Epithelial cell of prostate (primary cell): ENCODE measurements at places on chromosomes 1 and 21.

DNA sequence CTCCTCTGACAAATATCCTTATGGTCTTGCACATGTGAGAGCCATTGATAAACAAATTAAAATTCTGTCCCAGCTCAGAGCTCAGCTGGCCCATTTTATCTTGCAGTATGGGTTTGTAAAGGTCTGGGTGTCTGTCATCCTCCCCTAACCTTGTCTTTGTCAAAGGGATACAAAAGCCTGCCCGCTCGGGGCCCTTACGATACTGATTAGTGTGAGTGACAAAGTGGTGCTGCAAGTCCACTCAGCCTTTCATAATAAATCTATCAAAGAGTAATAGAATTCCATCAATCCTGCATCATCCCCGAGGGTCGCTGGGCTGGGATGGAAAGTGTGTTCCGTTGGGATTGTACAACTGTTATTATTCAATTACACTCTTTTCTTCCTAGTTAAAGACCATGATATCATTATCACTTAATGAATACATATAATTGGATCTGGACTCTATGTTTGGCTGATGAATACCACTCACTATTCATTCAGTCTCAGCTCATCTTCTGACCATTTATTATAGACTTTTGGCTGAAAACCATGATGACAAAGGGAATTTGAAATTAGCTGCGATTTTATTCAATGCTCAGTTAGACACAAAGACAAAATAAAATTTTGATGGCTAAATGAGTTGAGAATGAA lies 122.5 kb upstream of the FOXD3 start:
- no peak for DNase-seq

DNA sequence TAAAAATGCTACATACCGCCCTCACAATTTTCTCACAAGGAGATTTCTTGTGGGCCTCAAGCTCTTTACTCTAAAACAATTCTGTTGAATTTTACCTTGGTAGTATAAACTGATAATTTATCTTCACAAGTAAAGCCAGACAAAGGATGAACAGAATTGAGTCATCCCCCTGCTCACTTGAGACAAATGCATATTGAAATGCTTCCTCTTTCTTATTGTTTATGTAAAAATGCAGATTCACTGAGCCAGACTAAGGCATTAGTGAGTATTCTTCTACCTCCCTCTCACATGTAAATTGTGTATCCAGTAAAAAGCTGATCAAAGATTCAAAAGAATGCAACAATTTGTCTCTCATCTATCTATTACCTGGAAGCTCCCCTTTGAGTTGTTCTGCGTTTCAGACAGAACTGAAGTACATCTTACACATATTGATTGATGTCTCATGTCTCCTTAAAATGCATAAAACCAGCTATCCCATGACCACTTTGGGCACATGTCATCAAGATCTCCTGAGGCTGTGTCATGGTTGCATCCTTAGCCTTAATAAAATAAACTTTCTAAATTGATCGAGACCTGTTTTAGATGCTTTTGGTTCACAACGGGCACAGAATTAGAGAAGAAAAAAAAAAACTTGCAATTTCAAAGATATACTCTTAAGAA lies 743.1 kb upstream of the B3GALT2 start:
- DNase-seq = no peak

- DNase-seq = no peak
Observed at GRCh38 chr1:109371341-109371739, 26.4 kb downstream of the SORT1 start.

GRCh38 chr1:182235952-182236650 lies 155.5 kb downstream of the GLUL start:
- DNase-seq = no peak

- DNase-seq = no peak
Observed at GRCh38 chr1:15386164-15386749, 23.4 kb upstream of the EFHD2 start.

DNA sequence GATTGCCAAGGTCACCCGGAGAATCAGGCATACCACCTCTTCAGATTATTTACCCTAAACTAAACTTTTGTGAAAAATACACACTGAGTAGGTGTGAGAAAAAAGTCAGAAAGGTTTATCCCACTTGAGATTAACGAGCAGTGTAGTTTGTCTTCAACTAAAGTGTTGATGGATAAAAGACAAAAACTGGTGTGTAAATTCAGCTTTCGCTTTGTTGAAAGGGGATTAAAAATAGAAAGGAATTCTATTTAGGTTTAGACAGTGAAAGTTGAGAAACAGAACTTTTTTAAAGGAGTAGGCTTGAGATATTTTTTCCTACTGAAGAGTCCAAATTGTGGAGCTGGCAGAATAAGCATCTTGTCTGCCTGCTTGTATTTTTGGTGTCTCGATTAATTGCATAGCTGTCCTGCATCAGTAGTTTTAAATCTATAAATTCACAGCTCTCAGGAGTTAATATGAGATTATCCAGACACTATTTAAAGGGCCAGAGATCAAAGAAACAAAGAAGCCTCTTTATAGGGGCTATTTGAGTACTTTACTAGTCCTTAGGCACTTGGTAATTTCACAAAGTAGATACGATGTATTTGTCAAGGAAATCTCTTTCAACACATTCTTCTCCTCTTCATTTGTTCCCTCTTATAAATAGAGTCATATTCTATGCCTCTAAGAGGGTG lies 46.7 kb upstream of the RABGAP1L start:
- no peak for DNase-seq

GRCh38 chr1:155974208-155975115 lies 3.9 kb downstream of the ARHGEF2 start:
- DNase-seq = no peak

- DNase-seq = peak; percentile 39
Observed at GRCh38 chr1:200323856-200324400, 85.9 kb downstream of the ZNF281 start.
